H7 (cell line): ENCODE measurements at places on chromosomes 4 and X. TPM values are rescaled to one million over a fixed set of nuclear protein-coding genes. Genes with fewer than 3 reads are reported as not detected.

GRCh38 chr4:38510201-38510600, 153.8 kb upstream of the KLF3 start:
- no peak for DNase-seq

- DNase-seq = no peak
Observed at GRCh38 chr4:73311428-73311827, 52.8 kb upstream of the ANKRD17 start.

- DNase-seq = no peak
Observed at GRCh38 chr4:123974386-123975149, 578.0 kb downstream of the SPRY1 start.

GRCh38 chrX:13381514-13381913, 61.7 kb upstream of the ATXN3L start:
- no peak for DNase-seq

GRCh38 chrX:154593201-154593600, 8.3 kb downstream of the CTAG1A start:
- DNase-seq = no peak

NAA11 gene
- total RNA-seq = not detected in 2 replicates

DNA sequence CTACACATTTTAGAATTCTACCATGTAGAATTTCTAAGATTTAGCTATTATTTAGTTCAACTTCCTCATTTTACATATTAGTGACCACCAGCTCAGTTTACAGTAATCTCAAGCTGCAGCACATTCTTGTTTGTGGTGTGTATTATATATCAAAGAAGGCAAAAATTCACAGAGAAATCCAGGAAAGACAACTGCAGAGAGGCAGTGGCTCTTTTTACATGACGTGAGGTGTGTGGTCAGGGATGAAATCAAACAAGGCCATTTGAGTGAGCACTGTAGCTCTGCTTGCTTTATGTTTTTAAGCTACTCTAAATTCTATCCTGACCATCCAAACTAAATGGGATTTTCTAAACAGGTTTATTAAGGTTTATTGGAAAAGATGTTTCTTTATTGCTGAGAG, 71.1 kb downstream of the COL25A1 start:
- no peak for DNase-seq

GRCh38 chr4:106114270-106114669, 201.7 kb downstream of the TBCK start:
- DNase-seq = peak; percentile 10

KLHL13 gene
- 5.8 and 6.8 TPM in 2 replicates for total RNA-seq

- no peak for DNase-seq
Observed at GRCh38 chr4:2643555-2643954, 107.1 kb downstream of the FAM193A start.

- no peak for DNase-seq
Observed at GRCh38 chrX:127187095-127187494, 367.6 kb downstream of the PRR32 start.

GRCh38 chr4:140268186-140268841, 105.1 kb upstream of the SCOC start:
- DNase-seq = no peak

AKAP4 gene
- total RNA-seq = not detected in 2 replicates

- DNase-seq = peak; percentile 3
Observed at GRCh38 chr4:80989921-80990544, 40.5 kb upstream of the BMP3 start.

ITM2A gene
- total RNA-seq = 25.4 and 27.2 TPM in 2 replicates

UGT2B11 gene
- not detected in 2 replicates for total RNA-seq

NMU gene
- 52.5 and 63.5 TPM in 2 replicates for total RNA-seq
